ENCODE measurements at places on chromosomes 2 and 18.

DNA sequence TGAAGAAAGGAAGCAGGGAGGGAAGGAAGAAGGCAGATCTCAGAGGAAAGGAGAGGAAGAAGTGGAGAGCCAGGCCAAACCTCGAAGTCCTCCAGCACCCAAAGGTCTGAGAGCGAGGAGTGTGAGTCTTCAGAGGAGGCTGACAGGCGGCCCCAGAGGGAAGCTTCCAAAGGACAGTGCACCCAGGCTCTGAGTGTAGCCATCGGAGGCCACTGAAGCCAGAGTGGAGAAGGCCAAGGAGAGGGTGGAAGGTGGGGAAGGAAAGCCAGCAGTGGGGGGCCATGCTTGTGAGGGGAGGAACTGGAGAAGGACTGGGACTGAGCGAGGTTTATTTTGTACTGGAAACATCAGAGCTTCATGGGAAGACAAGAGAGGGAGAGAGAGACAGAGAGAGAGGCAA is 6.0 kb downstream of the ATP6V1B1 start:
- DNase-seq, result no peak

GRCh38 chr2:196681510-196681909 is 42.0 kb downstream of the CCDC150 start:
- no peak for DNase-seq

GRCh38 chr2:62713837-62714236 is 8.3 kb downstream of the EHBP1 start:
- DNase-seq, result no peak

GRCh38 chr2:23606968-23607367 is 222.0 kb downstream of the KLHL29 start:
- DNase-seq, result peak; percentile 78

DNA sequence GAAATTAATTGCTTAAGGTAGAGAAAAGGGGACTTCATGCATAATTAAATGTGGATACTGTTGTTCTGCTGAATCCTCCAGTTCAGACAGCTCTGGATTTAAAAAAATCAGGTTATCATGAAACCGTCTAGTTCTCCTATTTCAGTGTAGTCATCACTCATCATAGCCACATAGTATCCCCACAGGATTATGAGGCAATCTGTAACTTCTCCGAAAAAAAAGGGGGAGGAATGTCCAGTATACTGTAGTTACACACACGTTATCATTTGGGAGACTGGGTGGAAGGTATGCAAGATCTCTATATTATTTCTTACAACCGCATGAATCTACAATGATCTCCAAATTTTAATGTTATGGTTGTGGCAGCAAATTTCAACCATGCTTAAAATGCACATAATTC is 114.0 kb downstream of the HIBCH start:
- DNase-seq, result no peak

DNA sequence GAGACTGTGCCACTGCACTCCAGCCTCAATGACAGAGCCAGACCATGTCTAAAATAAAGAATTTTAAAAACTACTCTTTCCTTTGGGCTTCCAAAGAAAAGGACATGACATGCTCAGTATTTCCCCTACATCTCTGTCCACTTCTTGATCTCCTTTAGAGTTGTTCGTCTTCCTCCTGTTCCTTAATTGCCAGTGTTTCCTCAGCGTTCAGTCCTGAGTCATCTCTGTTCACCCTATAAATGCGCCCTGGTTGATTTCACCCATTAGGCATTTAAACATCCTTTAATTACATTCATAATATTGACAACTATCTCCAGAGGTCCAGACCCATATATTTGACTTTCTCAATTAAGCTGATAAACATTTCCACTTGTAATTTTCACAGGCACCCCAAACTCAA is 64.0 kb downstream of the AAK1 start:
- no peak for DNase-seq

All from M059J (cell line).